ENCODE measurements at places on chromosomes 2 and 18. TPM values are rescaled to one million over a fixed set of nuclear protein-coding genes. Genes with fewer than 3 reads are reported as not detected.

SCN1A gene
- not detected for total RNA-seq

KCNJ3 gene
- total RNA-seq: not detected

TCF7L1 gene
- total RNA-seq: 2.9 TPM

GAD1 gene
- total RNA-seq: not detected

LIMS4 gene
- 15.1 TPM for total RNA-seq

TMEM37 gene
- total RNA-seq: 2.9 TPM

GAL3ST2 gene
- not detected for total RNA-seq

TACR1 gene
- 4.7 TPM for total RNA-seq

PUS10 gene
- total RNA-seq: 5.7 TPM

GDF7 gene
- 0.36 TPM for total RNA-seq

MAPK4 gene
- total RNA-seq: 0.16 TPM

ASTL gene
- total RNA-seq: not detected

ALK gene
- not detected for total RNA-seq

ERFE gene
- 24.2 TPM for total RNA-seq

NEU2 gene
- total RNA-seq: not detected

CFC1 gene
- not detected for total RNA-seq

PROKR1 gene
- total RNA-seq: not detected

LHCGR gene
- total RNA-seq: not detected

UBR3 gene
- total RNA-seq: 24.2 TPM

CHRNG gene
- not detected for total RNA-seq

PTPRM gene
- total RNA-seq: 66.9 TPM

STARD6 gene
- total RNA-seq: not detected

APOB gene
- under 0.01 TPM for total RNA-seq

CD8B2 gene
- not detected for total RNA-seq

SERPINB12 gene
- not detected for total RNA-seq

HOXD4 gene
- total RNA-seq: not detected

CPS1 gene
- 10.5 TPM for total RNA-seq

COL5A2 gene
- total RNA-seq: 891 TPM

CHPF gene
- 214 TPM for total RNA-seq

TNFAIP6 gene
- total RNA-seq: 49.1 TPM

LCT gene
- not detected for total RNA-seq

UGT1A6 gene
- not detected for total RNA-seq

C1D gene
- total RNA-seq: 17.0 TPM

TXNDC9 gene
- 55.1 TPM for total RNA-seq

NDUFAF7 gene
- 9.0 TPM for total RNA-seq

PIAS2 gene
- total RNA-seq: 14.4 TPM

Measured in cardiac atrium fibroblast (primary cell).